ENCODE measurements at places on chromosomes 3 and 15.
A peak's percentile ranks its signal among the peaks of the same experiment; 100 is the strongest.

- no peak for DNase-seq
Measured at GRCh38 chr3:94331831-94332230, 269.0 kb downstream of the NSUN3 start.

DNA sequence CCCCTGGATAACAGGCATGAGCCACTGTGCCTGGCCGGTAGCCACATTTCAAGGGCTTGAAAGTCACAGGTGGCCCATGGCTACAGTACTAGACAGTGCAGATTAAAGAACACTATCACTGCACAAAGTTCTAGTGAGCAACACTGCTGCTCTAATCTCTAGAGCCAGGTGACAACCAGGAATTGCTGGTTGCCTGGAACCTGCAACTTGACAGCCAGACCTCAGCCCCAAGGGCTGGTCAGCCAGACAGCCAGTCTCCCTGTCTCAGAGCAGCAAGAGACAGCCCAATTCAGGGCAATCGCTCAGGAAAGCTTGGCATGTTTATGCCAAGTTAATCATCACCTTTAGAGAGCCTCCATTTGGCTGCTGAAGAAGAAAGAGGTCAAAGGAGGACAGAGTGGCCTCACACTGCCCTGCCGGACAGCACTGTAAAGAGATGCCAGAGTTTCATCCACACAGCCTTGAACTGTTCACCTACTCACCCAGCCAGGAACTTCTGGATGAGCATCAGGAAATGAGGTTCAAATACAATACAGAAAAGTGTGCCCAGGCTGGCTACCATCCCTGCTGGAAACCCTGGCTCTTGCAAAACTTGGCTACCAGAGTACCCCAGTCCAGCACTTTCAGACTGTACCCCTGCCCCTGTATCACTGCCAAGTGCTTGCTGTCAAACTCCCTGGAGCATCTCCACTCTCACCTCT, 6.0 kb downstream of the CCDC12 start:
- DNase-seq = peak; percentile 20

DNA sequence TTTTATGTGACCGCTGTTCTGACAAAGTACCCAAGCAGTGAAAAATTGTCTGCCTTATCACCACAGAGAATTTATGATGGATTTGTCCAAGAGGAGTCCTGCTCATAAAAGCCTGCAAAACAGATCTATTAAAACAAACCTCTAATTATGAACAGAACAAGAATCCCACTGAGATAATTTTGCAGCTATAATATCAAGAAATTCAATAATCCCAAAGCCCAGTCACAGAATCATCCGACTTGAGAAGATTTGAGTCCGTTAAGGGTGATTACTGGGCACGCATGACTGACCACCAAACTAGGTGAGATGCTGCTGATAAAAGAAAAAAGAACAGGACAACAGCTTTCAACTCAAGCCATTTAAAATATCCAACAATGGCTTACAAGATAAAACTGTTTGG, 231.0 kb upstream of the WNT5A start:
- no peak for DNase-seq

DNA sequence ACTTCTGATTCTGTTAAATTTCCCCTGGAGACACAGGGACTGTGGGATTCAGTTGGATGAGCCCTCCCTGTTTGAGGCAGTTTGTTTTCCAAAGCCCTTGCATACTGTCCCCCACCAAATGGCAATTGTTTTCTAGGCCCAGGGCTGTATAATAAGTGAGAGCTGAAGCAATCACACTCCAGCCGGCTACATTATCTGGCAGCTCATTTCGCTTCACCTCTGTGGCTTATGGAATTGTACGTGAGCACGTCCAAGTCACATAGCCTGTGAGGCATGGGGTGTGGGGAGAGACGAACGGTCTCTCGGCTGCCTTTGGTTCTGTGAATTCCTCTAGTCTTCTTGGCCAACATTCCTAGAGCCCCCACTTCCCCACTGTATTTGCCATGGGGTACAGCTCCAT, 10.7 kb downstream of the RBP2 start:
- DNase-seq = no peak

DNA sequence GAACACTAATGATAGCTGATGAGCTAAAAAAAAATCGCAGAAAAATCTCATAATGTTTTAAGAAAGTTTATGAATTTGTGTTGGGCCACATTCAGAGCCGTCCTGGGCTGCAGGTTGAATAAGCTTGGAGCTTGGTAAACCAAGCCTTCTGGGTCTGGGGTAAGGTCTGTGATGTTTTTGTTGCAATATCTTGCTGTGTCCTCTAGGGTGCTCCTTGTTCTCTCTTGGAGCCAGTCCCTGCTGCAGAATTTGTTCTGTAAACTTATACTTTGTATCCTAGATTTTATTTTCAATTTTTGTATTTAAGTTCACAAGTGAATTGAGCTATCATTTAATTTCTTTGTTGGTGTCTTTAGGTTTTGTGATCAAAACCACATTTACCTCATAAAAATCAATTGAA, 143.7 kb downstream of the NR1D2 start:
- DNase-seq = no peak

DNA sequence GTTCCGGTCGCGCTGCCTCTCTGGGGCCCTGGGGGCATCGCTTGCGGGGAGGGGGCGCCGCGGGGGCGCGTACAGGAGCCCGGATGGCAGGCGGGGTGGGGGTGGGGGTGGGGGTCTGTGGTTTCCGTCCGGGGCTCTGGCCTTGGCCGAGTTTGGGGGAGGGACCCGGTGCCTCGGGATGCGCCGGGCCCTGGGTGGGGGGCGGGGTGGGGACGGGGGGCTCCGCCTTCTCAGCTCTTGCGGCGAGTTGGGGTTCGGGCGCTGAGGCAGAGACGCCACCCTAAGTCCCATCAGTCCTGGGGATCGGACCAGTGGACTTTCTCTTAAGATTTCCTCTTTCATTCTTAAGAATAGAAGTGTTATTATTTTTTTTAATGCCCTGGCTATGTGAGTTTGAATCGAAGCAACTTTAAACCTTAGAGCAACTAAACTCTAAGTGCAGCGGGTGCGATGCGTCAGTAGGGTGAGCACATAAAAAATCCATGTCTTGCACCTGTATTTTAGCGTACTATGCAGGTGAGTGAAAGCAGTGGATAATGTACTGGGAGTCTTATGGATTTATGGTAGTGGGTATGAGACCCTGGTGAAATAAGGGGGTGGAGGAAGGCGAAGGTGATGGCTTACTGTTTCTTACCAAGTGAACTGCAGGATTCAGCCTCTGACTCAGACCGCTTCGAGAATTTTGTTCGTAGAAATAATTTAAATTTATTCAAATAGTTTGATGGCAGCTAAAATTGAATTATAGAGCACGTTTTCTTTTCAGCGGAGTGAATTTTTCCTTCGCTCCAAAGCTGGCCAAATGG, 762 bp downstream of the CTNNB1 start:
- no peak for DNase-seq

All from GM04504 (cell line).